GM12878 (cell line): ENCODE measurements at places on chromosomes 5 and 9.

- no peak for DNase-seq
- peaks cover 13% of the 10 kb centered on the region for H3K27me3 ChIP-seq
- H3K27ac ChIP-seq, result no peak overlapping the region
- H3K4me3 ChIP-seq, result no peak overlapping the region
Measured at GRCh38 chr5:123099514-123100151, 10.6 kb downstream of the PRDM6 start.

DNA sequence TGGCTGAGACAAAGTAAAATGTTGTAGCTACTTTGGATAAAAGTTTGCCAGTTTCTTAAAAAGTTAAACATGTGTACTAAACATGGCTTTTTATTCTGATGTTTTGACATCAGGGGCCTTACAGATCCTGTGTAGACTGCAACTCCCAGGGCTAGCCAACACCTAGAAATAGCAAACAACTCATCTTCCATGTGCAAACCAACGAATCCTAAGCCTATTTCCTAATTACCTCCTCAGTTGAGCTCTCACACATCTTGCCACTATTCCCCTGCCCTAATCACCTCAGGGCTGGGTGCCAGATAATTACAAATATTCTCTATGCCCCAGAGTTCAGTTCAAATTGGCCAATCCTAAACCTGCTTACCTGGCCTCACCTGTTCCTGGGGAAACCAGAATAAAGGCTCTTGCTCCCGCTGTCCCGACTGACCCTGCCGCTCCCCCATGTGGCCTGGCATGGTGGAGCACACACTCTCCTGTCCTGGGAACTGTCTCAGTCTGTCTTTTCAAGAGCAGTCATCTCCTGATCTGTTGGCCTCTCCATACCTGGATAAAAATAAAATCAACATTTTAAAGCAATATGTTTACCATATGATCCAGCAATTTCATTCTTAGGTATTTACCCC, 37.1 kb upstream of the FAM169A start:
- H3K36me3 ChIP-seq, result no peaks in the 10 kb centered on the region
- no peak overlapping the region for H3K27ac ChIP-seq
- H3K4me3 ChIP-seq, result no peak overlapping the region
- H3K27me3 ChIP-seq, result no peaks in the 10 kb centered on the region
- DNase-seq, result no peak

- no peaks in the 10 kb centered on the region for H3K36me3 ChIP-seq
- H3K4me3 ChIP-seq, result no peak overlapping the region
- H3K27ac ChIP-seq, result no peak overlapping the region
- no peaks in the 10 kb centered on the region for H3K27me3 ChIP-seq
Measured at GRCh38 chr5:39624268-39624886, 199.6 kb upstream of the DAB2 start.

DNA sequence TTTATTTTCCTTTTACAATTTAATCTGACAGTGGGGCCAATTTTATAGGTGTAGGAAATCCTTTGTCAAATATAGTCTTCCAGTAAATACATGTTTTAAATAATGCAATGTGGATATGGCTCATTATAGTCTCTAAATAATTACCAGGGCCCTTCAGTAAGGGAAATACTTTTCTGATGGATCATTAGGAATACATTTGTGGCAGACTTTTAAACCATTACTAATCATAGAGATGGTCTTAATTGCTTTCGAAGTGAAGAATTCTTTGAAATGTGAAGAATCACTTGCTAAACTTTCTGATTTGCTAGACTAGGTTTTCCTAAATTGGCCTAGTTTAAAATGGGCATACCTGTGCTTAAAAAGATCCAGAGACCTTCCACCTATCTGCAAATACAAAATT, 105.6 kb upstream of the ELL2 start:
- H3K36me3 ChIP-seq, result no peaks in the 10 kb centered on the region
- no peak overlapping the region for H3K4me3 ChIP-seq
- DNase-seq, result no peak
- peaks cover 5% of the 10 kb centered on the region for H3K4me1 ChIP-seq
- H3K27ac ChIP-seq, result no peak overlapping the region
- no peaks in the 10 kb centered on the region for H3K27me3 ChIP-seq

- H3K4me1 ChIP-seq, result no peaks in the 10 kb centered on the region
- no peaks in the 10 kb centered on the region for H3K27me3 ChIP-seq
- no peak for DNase-seq
- no peak overlapping the region for H3K27ac ChIP-seq
- H3K4me3 ChIP-seq, result no peak overlapping the region
- no peaks in the 10 kb centered on the region for H3K36me3 ChIP-seq
Measured at GRCh38 chr9:132858751-132859150, 19.3 kb downstream of the AK8 start.

- DNase-seq, result no peak
- H3K27me3 ChIP-seq, result no peaks in the 10 kb centered on the region
- no peak overlapping the region for H3K27ac ChIP-seq
- H3K4me1 ChIP-seq, result no peaks in the 10 kb centered on the region
Measured at GRCh38 chr9:27599870-27600238, 26.6 kb upstream of the C9orf72 start.

- no peak overlapping the region for H3K27ac ChIP-seq
- no peaks in the 10 kb centered on the region for H3K27me3 ChIP-seq
- no peaks in the 10 kb centered on the region for H3K36me3 ChIP-seq
- DNase-seq, result no peak
- H3K4me3 ChIP-seq, result peak overlapping the region; percentile 85; the same call in 1 of the 2 replicates
- peaks cover 4% of the 10 kb centered on the region; the same call in 1 of the 2 replicates for H3K4me1 ChIP-seq
Measured at GRCh38 chr9:32573821-32574220, 862 bp upstream of the NDUFB6 start.

- DNase-seq, result no peak
- H3K36me3 ChIP-seq, result no peaks in the 10 kb centered on the region
- no peak overlapping the region for H3K27ac ChIP-seq
- H3K4me1 ChIP-seq, result peaks cover 26% of the 10 kb centered on the region
Measured at GRCh38 chr5:80249901-80250300, 5.9 kb downstream of the SERINC5 start.

DNA sequence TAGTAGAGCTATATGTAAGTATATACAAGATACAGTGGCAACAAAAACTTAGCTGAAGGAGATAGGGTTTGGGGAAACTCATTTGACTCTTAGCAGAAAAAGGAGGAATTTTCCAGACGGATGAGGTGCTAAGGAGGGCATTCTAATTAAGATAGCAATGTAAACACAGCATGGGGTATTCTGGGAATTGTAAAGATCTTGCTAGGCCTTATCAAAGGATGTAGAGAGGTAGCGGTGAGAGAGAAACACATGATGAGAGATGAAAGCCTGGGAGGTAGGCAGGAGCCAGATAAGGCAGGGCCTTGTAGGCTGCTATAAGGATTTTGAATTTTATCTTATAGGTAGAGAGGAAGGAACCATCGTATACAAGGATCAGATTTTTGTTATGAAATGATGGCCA, 106.6 kb upstream of the KCNN2 start:
- no peaks in the 10 kb centered on the region for H3K27me3 ChIP-seq
- no peaks in the 10 kb centered on the region for H3K4me1 ChIP-seq
- DNase-seq, result no peak
- no peak overlapping the region for H3K4me3 ChIP-seq

- peaks cover 2% of the 10 kb centered on the region; the same call in 1 of the 2 replicates for H3K27me3 ChIP-seq
- no peak overlapping the region for H3K4me3 ChIP-seq
- H3K36me3 ChIP-seq, result no peaks in the 10 kb centered on the region
- H3K27ac ChIP-seq, result no peak overlapping the region
Measured at GRCh38 chr5:153879596-153879995, 159.1 kb downstream of the FAM114A2 start.

DNA sequence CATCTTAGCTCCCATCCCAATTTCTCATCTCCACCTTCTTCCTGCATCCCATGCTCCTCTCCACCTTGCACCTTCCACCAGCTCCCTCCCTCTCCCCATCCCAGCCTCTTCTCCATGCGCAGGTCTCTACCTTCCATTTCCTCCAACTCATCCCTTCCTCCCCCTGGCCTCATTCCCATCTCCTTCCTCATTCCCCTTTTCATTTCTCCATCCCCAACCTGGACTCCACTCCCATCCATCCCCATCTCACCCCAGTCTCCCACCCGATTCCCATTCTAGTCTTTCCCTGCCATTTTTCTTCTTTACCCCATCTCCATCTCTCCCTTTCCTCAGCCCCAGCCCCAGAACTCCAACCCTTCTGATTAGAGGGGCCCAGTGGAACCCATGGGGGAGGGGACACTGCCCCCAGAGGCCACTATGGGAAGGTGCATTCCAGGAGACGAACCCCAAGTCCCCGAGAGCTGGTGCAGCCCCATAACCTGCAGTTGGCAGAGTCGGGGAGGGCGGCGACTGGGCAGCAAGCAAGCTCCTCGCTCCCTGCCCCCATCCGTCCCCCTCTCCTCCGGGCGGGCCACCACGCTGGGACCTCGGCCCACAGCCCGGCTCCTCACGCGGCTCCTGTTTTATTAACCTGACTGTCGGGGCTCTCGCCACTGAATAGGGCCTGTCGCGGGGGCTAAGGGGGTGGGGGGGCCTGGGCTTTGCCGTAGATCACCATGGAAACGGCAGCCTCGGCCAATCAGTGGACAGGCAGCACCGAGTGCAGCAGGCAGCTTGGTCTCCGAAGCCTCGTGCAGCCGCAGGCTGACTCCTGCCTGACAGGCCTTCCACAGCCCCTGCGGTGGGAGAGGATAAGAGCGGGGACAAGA, 66.7 kb downstream of the PCDH1 start:
- H3K4me3 ChIP-seq, result no peak overlapping the region
- H3K27me3 ChIP-seq, result 0 out of 2 replicates have a peak, but pooled peaks cover 3% of the 10 kb centered on the region
- no peak overlapping the region for H3K27ac ChIP-seq

GRCh38 chr9:135110416-135110815, 22.9 kb downstream of the OLFM1 start:
- no peak overlapping the region for H3K27ac ChIP-seq
- no peak for DNase-seq
- no peaks in the 10 kb centered on the region for H3K36me3 ChIP-seq
- no peak overlapping the region for H3K4me3 ChIP-seq
- no peaks in the 10 kb centered on the region for H3K4me1 ChIP-seq

DNA sequence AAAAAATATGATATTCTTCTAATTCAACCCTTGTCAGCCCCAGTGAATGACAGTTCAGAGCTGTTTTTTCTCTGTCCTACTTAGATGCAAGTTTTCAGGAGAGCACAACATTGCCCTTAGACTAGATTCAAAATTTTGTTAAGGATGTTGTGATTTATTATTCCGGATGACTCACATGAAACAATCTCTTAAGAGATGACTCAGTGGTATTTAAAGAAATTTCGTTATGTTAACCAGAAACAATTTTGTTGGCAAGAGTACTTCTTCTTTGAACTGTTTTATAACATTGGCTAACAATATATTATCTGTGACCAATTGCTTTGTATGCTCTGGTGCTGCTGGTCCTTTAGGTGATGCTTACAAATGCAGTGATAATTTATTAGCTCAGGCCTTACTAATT, 132.0 kb downstream of the IZUMO3 start:
- H3K4me1 ChIP-seq, result no peaks in the 10 kb centered on the region
- H3K27ac ChIP-seq, result no peak overlapping the region
- no peaks in the 10 kb centered on the region for H3K36me3 ChIP-seq
- DNase-seq, result no peak

- H3K36me3 ChIP-seq, result no peaks in the 10 kb centered on the region; the same call in 1 of the 2 replicates
- no peak overlapping the region for H3K27ac ChIP-seq
- no peaks in the 10 kb centered on the region for H3K27me3 ChIP-seq
- DNase-seq, result no peak
- no peak overlapping the region for H3K4me3 ChIP-seq
Measured at GRCh38 chr9:93673839-93674334, 97.5 kb downstream of the PHF2 start.

DNA sequence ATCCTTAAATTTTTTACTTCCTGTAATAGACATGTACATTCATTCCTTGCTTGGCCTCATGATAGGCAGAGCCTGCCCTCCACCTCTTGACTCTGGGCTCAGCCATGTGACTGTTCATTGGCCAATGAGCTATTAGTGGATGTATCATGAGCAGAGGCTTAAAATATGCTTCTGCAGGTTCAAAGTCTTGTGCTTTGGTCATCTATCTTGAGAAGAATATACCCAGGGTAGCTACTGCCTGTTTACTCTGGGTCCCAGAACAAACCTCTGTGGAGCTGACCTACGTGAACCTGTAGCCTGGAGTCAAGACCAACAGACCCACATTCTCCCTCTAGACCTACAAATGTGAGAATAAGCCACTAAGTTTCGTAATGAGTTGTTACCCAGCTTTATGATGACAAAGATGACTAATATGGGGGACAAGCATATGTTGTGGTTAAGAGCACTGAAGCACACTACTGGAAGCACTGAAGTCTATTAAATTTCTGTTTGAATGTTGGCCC, 244.4 kb downstream of the MAST4 start:
- H3K27ac ChIP-seq, result no peak overlapping the region
- H3K36me3 ChIP-seq, result no peaks in the 10 kb centered on the region
- H3K27me3 ChIP-seq, result no peaks in the 10 kb centered on the region; the same call in 1 of the 2 replicates
- H3K4me3 ChIP-seq, result no peak overlapping the region
- DNase-seq, result peak; percentile 78
